Frontal cortex (tissue), 4 donors: ENCODE measurements at places on chromosomes 16 and 17. TPM values are rescaled to one million over a fixed set of nuclear protein-coding genes. Genes with fewer than 3 reads are reported as not detected.

Gene RNF43
- total RNA-seq = 0.41 TPM

DNA sequence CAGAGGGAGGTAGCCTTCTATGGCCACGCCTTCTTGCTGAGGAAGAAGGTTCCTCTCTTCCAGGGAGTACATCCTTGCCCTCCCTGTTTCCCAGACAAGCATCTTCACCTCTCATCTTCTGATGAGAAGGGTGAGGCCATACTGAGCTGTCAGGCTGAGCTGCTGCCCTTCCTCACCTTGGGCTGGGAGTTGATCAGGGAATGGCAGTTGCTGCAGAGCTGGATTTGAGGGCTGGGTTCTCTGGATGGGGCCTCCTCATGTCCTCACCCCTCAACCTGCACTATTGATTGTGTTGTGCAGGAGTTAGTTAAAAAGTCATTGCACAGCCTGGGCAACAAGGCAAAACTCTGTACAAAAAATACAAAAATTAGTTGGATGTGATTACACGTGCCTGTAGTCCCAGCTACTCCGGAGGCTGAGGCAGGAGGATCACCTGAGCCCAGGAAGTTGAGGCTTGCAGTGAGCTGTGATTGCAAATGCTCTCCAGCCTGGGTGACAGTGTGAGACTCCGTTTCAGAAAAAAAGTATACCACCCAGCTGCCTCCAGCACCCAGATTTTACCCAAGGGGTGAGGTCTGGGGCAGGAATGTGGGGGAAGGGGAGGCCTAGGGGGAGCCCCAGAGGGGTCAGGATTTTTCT is 2.0 kb downstream of the ERBB2 start:
- DNase-seq = no peak

DNA sequence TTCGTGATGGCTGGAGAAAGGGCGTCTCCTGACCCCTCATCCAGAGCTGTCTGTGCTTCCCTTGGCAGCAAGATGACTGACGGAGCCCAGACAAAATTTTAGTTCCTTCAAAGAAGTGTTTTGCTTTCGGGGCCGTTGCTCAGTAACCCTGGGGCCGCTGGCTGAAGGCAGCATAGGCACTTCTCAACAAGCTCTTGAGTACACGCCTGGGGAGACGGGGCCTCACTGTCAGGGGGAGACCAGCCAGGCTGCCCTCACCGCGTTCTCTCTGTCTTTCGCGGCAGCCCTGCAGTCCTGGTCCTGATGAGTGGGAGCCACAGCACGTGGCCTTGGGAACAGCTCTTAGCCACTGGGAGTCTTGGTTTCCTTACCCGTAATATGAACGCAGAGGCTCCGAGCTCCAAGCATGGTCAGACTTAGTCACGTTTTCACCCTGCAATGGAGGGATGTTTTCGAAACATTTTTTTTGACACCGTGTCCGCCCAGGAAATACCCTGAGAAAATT is 86.0 kb downstream of the IRF8 start:
- no peak for DNase-seq

Gene TBC1D3B
- total RNA-seq = 1.6 TPM

DNA sequence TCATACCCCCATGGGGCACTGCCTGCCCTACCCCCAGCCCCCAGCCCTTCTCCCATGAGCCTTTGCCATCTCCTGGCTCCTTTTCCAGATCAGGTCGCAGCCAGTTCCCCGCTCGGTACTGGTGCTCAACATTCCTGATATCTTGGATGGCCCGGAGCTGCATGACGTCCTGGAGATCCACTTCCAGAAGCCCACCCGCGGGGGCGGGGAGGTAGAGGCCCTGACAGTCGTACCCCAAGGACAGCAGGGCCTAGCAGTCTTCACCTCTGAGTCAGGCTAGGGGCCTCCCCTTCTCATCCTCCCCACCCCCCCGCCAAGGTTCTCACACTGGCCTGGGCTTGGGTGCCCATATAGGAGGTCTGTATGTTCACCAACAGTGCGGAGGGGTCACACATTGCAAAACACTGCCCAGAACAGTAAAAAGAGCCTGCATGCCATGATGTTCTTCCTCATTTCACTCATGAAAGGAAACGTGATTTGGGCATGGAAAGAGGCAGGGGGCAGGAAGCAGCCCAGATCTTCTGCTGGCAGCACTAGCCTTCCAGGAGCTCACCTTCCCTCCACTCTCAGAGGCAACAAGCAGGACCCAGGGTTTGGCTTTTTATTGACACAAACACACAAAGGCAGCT is 7.5 kb downstream of the IFI35 start:
- DNase-seq = no peak
